ENCODE measurements at places on chromosomes 3 and 15. TPM values are rescaled to one million over a fixed set of nuclear protein-coding genes. Genes with fewer than 3 reads are reported as not detected.

- H3K36me3 ChIP-seq, result no peaks in the 10 kb centered on the region
- no peak for DNase-seq
- H3K4me1 ChIP-seq, result no peaks in the 10 kb centered on the region
- no peak overlapping the region for H3K4me3 ChIP-seq
- no peaks in the 10 kb centered on the region for H3K27me3 ChIP-seq
Measured at GRCh38 chr3:68315546-68315945, 616.8 kb downstream of the TAFA4 start.

- no peak for DNase-seq
- no peaks in the 10 kb centered on the region for H3K27me3 ChIP-seq
- peaks cover 10% of the 10 kb centered on the region for H3K4me1 ChIP-seq
- no peak overlapping the region for H3K4me3 ChIP-seq
Measured at GRCh38 chr15:80530737-80531365, 126.7 kb downstream of the ARNT2 start.

DNA sequence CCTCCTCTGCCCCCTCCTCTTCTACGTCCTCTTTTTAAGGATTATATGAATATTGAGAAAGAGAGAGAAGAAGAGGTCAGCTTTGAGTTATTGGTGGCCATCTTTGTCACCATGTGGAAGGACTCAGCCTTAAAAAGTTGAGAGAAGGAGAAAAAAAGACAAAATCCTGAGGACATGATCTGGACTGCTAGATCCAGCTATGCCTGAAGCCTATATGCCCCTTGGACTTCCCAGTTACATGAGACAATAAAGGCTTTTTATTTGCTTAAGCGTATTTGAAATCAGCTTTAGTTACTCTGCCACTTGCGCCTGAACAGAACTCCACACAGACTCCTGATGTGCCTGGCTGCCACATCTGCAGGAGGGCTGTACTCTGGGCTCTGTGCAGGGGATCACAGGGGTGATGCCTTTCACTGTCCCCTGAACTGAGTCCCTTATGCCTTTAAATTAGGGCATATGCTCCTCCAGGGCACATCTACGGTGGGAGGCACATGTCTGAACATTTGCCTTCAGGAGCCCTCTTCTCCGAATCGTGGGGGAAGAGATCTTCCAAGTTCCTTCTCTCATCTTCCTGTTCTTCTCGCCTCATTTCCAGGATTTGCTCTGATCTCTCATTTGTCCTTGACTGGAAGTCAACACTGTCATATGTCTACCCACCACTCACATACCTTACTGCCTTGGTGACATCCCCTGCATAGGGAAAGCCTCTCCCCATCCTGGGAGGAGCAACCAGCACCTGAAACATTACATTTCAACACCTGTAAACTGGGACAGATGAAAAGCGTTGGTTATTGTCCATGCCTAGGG, 14.0 kb upstream of the PLA2G4E start:
- no peak overlapping the region for H3K4me3 ChIP-seq
- H3K4me1 ChIP-seq, result no peaks in the 10 kb centered on the region
- DNase-seq, result no peak
- no peaks in the 10 kb centered on the region for H3K36me3 ChIP-seq
- no peaks in the 10 kb centered on the region for H3K27me3 ChIP-seq

DNA sequence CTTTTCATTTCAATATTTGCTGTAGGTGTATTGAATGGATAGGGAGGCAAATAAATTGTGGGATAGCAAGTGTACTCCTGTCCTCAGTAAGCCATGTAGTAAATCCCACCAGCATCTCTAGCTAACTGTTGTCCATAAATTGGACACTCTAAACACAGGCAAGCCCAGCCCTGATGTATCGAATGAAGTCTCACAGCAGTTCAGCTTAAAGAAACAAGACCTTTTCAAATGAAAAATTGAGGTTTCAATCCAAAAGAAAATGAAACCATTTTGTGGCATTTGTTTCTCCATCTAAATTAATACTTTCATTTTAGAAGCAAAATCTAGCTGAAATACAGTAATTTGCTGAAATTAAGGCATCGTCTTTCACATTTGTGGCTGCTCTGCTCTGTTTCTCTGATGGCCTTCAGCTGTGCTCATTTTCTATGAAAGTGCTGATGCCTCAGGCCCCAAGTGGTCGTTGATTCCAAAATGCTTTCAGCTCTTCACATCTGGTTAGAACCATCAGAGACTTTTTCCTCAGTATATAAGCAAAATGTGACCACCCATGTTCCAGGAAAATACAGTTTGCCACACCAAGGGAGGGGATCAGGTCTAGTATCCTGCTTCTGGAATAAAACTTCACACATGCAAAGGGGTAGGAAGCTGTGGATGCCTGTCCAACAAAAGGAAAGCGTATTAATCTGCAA, 245.0 kb downstream of the ZMAT3 start:
- no peaks in the 10 kb centered on the region for H3K4me1 ChIP-seq
- DNase-seq, result no peak

The DCLK3 gene
- total RNA-seq, result not detected

The CCDC80 gene
- 27.1 TPM for total RNA-seq

- no peaks in the 10 kb centered on the region for H3K4me1 ChIP-seq
- H3K4me3 ChIP-seq, result no peak overlapping the region
- no peaks in the 10 kb centered on the region for H3K27me3 ChIP-seq
- DNase-seq, result no peak
- H3K27ac ChIP-seq, result no peak overlapping the region
- H3K36me3 ChIP-seq, result no peaks in the 10 kb centered on the region
Measured at GRCh38 chr3:109944836-109945235, 607.5 kb upstream of the DPPA4 start.

DNA sequence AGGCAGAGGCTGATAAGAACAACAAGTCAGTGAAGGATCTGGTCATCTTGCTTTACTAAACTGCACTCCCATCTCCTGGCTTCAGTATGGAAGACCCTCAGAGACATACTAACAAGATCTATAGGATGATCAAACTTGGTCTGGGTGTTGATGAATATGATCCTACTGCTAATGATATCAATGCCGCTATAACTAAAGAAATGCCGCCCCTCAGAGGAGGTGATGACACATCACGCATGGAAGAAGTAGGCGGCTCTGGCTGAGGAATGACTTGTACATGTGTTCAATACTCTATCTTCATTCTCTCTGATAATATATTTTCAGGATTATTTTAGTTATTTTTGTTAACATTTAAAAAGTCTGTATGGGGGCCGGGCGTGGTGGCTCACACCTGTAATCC, 17.5 kb upstream of the EIF2B5 start:
- no peak overlapping the region for H3K27ac ChIP-seq
- DNase-seq, result no peak
- H3K27me3 ChIP-seq, result no peaks in the 10 kb centered on the region
- H3K4me3 ChIP-seq, result no peak overlapping the region

- H3K27me3 ChIP-seq, result no peaks in the 10 kb centered on the region
- no peaks in the 10 kb centered on the region for H3K36me3 ChIP-seq
- H3K27ac ChIP-seq, result no peak overlapping the region
- H3K4me1 ChIP-seq, result no peaks in the 10 kb centered on the region
Measured at GRCh38 chr3:182618981-182619591, 174.2 kb upstream of the ATP11B start.

- H3K27ac ChIP-seq, result no peak overlapping the region
- no peaks in the 10 kb centered on the region for H3K4me1 ChIP-seq
- no peaks in the 10 kb centered on the region for H3K36me3 ChIP-seq
- H3K27me3 ChIP-seq, result no peaks in the 10 kb centered on the region
- no peak overlapping the region for H3K4me3 ChIP-seq
Measured at GRCh38 chr15:80309769-80310384, 57.9 kb upstream of the CTXND1 start.

DNA sequence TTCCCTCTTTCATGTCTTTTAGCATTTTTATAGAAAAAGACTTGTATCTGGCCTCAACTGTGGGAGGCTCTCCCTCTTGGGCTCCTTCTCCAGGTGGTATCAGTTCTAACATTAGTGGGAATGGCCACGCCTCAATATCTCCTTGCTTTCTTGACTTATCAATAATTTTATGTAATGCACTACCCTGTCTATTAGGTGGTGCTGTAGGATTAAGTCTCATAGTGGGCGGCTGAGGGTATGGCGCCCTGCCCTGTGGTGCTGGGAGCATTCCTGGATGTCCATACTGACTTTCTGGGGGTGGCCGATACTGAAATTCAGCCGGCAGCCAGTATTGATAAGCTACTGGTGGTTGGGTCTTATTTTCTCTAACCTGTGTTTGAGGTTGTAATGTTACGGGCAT, 8.7 kb upstream of the RPUSD3 start:
- no peak for DNase-seq
- no peak overlapping the region for H3K27ac ChIP-seq
- no peaks in the 10 kb centered on the region for H3K27me3 ChIP-seq
- no peaks in the 10 kb centered on the region for H3K4me1 ChIP-seq

GRCh38 chr3:152496286-152496685, 227.6 kb downstream of the MBNL1 start:
- H3K36me3 ChIP-seq, result no peaks in the 10 kb centered on the region
- no peaks in the 10 kb centered on the region for H3K4me1 ChIP-seq
- DNase-seq, result no peak
- no peak overlapping the region for H3K4me3 ChIP-seq
- no peak overlapping the region for H3K27ac ChIP-seq

- no peaks in the 10 kb centered on the region for H3K27me3 ChIP-seq
- H3K27ac ChIP-seq, result no peak overlapping the region
- DNase-seq, result no peak
- no peak overlapping the region for H3K4me3 ChIP-seq
- peaks cover 12% of the 10 kb centered on the region for H3K4me1 ChIP-seq
Measured at GRCh38 chr15:31098491-31098917, 3.0 kb downstream of the TRPM1 start.

- no peak overlapping the region for H3K4me3 ChIP-seq
- no peak for DNase-seq
- no peak overlapping the region for H3K27ac ChIP-seq
- H3K4me1 ChIP-seq, result peaks cover 9% of the 10 kb centered on the region
- no peaks in the 10 kb centered on the region for H3K27me3 ChIP-seq
- H3K36me3 ChIP-seq, result no peaks in the 10 kb centered on the region
Measured at GRCh38 chr3:194293546-194294198, 57.5 kb downstream of the CPN2 start.

Measured in hepatocyte (in vitro differentiated cells).